Fibroblast of skin of left biceps (primary cell): ENCODE measurements at places on chromosomes 4 and X.

GRCh38 chr4:7699031-7699430 is 240.6 kb downstream of the AFAP1 start:
- peak; percentile 79 for DNase-seq

GRCh38 chr4:141851246-141851891 is 215.0 kb downstream of the IL15 start:
- no peak for DNase-seq

DNA sequence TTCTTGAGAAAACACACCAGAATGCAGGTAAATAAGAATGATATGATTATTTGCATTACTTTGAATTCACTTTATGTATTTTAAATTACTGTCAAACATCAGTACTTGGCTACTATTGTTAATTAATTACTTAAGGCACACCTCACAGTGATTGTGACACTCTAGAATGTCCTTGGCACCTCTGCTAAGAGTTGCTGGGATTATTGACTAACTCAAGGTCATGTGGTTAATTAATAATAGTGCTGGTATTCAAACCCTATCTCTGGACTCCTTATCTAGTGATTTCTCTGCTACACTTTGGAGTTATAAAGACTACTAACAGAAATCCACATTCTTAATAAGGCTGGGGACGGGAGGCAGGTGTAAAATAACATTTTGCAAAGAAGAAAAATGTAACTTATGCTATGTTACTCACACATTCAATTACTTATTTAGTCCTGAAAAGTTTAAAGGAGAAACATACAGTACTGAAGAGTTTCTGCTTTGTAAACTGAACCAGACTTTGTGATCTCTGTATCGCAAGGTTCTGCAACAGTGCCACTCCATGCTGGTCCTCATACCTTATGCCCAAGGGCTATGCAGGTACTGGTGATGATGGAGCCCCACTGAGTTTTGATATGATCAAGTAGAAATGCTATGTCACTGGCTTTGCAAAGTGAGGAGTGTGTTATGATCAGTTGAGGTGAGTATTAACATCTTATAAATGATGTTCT is 242.7 kb downstream of the MID1IP1 start:
- no peak for DNase-seq

DNA sequence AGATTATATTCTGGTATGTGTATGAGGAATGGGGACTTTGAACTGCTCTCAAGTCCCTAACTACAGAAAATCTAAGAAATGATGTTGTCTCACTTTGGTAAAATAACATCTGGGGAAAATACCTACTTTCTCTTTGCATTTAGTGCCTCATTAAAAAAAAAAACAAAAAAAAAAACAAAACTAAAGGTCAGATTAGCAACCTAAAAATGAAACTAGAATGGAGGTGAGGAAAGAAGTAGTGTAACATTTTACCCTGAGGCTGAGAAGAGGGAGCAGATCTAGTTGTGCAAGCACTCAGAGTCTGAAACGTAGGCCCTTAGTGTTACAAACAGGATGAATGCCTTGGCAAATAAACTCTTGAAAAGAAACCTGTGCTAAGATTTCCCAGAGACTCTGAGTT is 56.0 kb downstream of the VGLL1 start:
- no peak for DNase-seq

GRCh38 chr4:55912249-55912648 is 36.5 kb upstream of the CEP135 start:
- no peak for DNase-seq

DNA sequence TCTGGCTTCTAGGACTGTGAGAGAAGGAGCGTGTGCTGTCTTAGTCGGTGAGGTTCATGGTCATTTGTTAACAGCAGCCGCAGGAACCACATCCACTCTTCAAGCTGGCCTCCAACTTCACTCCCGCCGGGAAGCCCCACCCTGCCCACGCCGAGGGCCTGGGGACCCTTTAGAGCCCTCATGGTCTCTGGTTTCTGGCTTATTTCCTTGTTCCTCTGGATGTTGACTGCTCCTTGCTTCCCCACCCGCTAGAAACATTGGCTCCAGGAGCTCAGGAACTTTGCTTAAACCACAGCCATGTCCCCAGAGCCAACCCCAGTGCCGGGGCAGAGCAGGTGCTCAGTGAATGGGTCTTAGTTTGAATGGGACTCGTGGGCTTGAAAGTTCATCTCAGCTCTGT is 40.8 kb downstream of the HTRA3 start:
- DNase-seq: no peak

DNA sequence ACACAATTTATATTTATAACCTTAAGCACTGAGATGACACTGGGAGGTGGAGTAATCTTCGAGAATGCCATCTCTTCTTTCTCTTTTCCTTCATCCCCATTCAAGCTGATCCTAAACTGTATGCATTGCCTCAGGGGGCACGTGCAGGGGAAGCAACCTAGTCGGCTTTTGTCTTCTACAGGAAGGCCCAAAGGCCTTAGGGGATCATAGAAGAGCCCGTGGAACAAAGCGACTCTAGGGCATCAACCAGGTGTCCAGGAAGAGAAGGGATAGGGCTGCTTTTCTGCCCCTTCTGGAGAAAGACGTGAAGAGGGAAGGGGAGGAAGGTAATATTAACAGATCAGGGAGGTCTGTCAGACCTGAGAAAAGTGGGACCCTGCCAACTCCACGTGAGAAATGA is 6.9 kb upstream of the TLR8 start:
- no peak for DNase-seq

GRCh38 chrX:7815166-7815805 is 27.7 kb upstream of the VCX start:
- DNase-seq: no peak

GRCh38 chrX:8447368-8447767 is 17.3 kb upstream of the VCX3B start:
- DNase-seq: no peak

GRCh38 chrX:147917700-147918695 is 6.3 kb downstream of the FMR1 start:
- DNase-seq: no peak

DNA sequence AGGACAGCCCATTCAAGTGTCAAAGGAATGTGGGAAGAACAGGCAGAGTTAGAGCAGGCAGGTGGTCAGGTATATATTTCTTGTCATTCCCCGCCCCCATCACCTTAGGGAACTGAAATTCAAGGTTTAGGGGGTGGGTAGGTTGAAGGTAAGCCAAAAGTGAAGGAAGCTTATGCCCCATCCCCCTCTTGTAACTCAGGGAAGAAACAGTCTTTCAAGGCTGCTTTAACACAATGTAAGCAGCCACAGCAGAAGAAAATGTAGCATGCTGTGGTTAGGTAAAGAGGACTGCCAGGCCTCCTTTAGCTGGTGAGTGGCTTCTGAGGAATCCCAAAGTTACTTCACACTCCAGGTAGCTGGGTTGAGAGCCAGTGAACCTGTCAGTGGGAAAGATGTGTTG is 122.3 kb downstream of the RS1 start:
- DNase-seq: no peak

GRCh38 chrX:129719268-129719667 is 19.5 kb upstream of the XPNPEP2 start:
- DNase-seq: no peak

GRCh38 chr4:179624768-179625181 is 2182.5 kb upstream of the AGA start:
- DNase-seq: peak; percentile 33

DNA sequence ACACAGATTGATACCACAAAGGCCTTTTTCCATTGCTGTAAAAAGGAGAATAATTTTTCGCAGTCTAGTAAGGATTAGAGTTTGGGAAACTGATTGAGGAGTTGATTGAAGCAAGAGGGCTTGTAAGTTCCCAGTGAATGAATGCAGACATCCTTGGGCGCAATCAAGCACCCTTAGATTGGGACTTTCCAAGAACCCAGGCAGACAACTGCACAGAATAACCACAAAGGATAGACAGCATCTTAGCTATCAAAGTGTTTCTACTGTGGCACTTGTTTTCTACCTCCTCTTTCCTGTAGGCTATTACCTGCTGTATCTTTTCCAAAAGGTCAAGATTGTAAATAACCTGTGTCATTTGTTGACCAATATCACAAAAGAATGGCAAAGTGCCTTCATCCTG is 2.6 kb downstream of the COX18 start:
- DNase-seq: no peak

DNA sequence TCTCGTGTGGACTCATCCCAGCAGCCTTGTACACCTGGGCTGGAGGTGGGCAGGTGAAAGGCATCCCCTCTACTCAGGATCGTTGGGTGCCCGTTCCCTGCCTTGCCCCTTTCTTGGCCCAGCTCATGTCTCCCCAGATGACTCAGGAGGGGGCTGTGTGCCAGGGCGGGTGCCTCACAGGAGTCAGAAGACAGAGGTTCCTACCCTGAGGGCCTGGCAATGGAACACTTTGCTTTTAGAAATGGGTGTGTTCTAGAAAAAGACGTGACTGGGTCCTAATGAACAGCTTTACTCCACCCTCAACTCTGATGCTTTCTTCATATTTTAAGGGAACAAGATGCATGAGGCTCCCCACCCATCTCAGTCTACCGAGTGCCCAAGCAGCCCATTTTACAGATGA is 22.5 kb upstream of the TRIM2 start:
- DNase-seq: no peak

GRCh38 chr4:173270312-173271027 is 63.7 kb downstream of the HMGB2 start:
- peak; percentile 13 for DNase-seq

DNA sequence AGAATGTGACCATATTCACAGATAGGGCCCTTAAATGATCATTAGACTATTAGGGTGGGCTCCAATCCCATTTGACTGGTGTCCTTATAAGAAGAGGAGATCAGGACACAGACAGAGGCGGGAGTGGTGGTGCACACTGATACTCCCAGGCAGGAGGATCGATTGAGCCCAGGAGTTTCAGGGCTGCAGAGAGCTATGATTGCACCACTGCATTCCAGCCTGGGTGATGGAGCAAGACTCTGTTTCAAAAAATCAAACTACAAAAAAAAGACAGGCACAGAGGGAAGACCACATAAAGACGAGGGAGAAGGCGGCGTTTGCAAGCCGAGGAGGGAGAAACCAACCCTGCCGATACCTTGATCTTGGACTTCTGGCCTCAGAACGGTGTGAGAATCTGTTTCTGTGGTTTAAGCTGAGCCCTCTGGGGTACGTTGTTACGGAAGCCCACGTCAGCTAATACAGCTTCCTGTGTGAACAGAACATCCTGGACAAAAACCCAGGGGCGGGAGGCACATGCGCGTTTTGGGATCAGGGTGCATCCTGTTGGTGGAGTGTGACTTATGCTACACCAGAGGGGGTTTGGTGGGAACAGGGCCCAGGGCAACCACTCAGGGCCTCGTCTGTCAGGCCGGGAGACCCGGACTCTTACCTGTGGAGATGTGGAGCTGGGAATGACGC is 211.8 kb upstream of the PSAPL1 start:
- no peak for DNase-seq

DNA sequence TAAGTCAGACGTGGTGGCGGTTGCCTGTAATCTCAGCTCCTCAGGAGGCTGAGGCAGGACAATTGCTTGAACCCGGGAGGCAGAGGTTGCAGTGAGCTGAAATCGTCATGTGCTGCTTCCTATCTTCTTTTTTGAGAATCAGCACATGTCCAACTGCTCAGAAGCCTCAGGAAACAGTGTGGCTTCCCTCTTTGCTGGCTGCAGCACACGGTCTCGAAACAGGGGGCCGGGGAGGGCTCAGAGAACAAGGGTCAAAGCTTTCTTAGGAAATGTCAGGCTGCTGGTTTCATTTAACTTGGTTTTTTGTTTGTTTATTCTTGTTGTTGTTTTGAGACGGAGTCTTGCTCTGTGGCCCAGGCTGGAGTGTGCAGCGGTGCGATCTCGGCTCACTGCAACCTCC is 31.3 kb downstream of the CRLF2 start:
- DNase-seq: no peak

DNA sequence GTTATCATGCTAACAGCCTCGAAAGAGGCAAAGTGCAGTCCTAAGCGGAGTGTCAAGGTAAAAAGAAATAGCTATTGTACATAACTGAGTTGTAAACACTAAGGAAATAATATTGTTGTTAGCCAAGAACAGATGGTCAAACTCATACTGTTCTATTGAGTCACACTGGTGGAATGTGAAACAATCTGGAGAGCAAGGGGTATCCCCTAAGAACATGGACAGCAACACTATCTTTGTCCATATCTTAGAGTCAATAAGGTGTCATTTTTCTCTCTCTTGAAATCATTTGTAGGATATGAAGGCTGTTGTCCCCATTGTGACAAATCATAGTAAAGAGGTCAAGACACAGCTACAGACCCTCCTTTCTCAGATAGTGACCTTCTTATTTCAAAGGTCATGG is 4.5 kb upstream of the PDGFC start:
- no peak for DNase-seq

GRCh38 chr4:124459941-124460310 is 252.6 kb downstream of the ANKRD50 start:
- no peak for DNase-seq

DNA sequence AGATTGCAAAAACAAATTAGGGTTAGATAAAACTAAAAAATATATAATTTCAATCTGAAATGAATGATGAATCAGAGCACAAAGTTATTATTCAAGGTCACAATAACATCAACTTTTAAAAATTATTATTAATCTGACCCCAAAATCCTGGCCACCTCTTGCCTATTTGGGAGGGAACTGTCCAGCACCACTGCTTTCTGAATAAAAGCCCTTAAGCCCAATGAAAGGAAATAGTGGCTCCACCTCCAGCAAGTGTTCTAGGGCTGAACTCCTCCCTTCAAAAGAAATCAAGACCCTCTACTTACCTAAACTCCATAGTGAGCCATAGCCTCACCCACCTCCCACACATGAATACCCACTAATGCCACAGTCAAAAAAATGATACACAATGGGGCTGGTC is 208.2 kb downstream of the PARM1 start:
- DNase-seq: no peak

- no peak for DNase-seq
Observed at GRCh38 chr4:81802285-81802846, 330.7 kb upstream of the RASGEF1B start.

- no peak for DNase-seq
Observed at GRCh38 chr4:146506272-146506671, 15.5 kb downstream of the SLC10A7 start.

DNA sequence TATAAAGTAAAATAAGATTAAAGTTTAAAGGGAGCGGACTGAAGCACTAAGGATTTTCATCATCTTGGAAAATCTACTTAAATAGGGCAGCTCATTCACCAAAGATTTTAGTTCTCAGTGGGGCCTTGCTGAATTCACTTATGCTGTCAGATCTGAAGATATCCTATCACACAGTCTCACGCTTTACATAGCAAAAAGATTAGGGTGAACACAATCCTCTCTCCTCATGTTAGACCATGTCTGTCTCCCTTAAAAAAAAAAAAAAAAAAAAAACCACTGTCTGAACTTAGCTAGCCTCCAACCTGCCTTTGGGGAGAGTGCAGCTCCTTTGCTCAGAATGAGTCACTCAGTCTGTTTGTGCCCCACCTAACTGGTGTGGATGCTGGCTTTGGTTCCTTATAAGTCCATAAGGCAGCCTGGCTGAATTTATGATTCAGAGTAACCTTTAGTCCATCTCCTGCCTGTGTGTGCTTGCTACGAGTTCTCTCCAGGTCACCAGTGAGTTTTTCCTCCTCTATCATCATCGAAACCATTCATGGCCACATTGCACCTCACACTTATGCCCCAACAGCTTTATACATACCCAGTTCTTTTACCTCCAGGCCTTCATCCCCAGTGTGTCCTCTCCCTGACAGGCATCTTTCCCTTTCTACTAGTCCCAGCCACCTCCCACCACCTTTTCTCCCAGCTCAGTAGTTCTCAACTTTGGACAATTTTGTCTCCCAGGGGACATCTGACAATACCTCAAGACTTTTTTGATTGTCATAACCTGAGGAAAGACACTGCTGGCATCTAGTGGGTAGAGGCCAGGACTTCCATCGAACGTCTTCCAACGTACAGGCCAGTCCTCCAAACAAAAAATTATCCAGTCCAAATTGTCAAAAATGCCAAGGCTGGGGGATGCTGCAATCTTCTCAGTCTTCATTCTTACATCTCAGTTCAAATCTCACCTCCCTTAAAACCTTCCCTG is 220.7 kb upstream of the EMCN start:
- DNase-seq: peak; percentile 61
